ENCODE measurements at places on chromosomes 5 and 9.

DNA sequence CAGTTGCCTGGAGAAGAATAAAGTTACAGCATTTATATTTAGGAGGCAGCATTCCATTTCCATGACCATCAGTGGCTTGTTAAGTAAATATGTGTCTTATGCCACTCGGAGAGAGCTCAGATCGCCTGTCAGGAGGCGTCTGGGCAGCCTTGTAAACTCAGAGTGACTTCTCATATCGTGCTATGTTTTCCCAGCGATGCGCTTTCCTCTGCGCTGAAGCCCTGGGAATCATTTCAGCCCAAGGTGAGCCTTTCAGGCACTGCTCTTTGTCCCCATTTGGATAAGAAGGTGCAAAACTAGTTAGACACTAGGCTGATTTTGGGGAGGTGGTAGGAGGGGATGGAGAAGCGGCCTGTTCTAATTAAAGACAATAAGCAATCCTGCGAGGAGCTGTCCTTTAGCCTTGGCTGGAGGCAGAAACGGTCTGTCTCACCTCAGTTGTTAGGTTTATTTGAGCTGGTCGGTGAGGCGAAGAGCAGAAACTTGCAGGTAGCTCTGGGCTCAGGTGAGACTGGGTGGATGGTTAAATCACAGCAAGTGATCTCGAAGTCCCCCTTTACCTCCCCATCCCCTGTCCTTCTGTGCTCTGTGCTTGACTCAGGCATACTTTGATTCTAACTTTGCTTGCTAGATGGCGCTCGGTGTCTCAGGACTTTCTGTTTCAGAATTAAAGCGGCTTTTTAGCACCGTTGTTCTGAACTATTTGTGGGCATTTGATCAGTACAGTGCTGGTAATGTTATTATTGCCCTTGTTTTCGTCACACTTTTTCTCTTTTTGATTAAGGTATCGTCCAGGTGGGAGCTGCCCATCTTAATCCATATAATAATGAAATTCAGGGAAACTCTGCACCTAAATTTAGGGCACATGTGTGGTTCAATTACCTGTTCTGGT lies 24.6 kb downstream of the NR2F1 start:
- no peak for DNase-seq

DNA sequence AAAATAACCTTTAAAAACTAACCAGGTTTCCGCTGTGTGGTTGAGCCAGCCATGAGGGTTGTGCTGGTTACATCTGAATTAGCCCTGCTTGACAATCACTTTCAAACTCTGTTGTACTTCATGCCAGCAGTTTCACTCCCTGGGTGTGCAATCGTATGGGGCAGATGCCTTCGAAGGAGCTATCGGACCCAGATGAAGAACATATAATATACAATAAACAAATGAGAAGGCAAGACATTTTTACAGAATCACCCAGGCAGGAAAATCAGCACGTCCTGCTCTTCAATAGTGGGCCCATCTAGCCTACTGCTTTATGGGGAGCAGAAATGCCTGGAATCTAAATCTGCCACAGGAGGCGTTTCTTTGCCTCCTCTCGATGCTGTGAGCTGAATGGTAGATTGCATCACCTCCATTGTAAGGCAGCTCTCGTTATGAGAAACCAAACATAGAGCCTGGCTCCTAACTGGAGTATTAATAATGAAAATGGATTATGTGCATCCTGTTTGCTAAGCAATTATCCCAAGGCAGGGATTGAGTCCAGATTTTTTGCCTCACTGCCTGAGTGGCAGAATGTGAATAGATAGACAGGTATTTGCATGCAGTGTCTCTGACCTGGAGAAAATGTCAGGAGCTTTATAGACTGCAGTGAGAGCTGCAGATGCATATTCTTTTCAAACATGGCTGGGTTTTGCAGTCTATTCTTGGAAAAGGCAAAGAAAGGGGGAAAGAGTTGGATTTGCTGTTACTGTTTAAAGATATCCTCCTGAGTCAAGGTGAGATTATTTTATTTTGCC lies 143.3 kb upstream of the SMARCA2 start:
- DNase-seq = no peak

DNA sequence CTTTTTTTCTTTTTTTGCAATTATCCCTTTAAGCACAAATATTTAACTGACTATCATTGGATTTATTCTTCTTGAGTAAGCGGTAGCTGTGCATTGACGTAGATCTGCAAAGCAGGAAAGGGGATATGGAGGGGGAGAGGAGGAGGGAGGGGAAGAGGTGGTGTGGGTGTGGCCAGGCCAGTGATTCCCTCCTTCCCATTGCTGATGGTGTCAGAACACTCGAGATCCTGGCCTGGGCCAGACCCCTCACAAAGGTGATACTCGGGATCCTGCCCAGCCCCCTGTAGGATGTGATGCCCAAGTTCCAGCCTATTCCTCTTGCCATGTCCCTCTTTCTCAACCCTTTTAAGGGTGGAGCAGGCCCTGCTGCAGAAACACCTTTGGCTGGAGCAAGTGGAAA lies 9.9 kb downstream of the SLC36A3 start:
- no peak for DNase-seq

DNA sequence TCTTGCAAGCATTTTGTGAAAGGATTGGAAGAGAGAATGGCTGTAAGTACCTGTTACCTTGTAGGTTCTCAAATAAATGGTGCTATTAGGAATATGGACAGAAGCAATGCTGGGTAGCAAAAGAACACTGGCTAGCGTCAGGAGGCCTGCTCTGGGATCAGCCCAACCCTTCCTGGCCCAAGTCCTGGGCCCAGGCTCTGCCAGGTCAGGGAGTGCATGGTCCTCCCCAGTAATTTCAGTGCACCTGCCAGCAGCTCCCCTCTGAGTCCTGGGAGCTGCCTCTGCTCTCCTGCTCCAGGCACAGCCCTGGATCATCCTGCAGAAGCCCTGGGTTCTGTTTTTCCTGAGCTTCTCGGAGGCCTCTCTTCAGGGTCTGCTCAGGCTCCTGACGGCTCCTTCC lies 89.5 kb upstream of the ARAP3 start:
- no peak for DNase-seq

DNA sequence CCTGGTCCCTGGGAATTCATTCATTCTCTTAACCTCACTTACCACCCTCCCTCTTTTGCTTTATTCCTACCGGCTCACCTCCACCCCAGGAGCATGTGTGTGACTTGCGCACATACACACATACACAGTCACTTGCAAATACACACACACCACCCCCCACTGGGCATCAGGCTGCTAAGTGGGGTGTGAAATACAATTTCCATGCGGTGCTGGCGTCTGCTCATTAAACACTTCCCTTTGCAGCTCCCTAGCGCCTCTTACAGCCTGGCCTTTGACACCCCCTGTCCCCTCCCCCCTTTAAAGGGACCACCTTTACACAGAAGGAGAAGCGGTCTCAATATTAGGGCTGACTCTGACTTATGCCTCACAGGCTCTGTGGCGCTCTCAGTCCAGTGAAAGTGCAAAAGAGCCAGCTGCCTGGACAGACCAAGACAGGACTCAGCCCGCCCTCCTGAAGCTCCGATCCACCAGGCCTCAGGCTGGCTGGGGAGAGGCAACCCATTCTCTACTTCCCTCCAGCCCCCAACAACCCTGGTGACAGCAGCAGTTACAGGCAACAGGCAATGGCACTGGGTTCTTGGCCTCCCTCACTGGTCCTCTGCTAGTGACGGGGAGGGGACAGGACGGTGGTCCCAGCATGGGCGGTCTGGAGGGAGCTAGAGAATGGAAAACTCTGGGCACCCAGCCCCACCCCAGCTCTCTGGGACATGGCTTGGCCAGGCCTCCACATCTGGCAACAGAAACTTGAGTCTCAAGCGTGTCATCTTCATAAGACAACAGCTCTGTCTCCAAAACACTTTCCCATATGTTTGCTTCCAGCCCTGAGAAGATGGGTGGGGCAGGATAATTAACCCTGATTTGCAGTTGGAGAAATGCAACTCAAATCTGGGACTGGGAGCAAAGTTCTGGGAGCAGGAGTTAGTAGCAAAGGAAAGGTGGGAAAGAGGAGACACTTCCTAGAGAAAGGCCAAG lies 12.0 kb downstream of the ENHO start:
- no peak for DNase-seq

DNA sequence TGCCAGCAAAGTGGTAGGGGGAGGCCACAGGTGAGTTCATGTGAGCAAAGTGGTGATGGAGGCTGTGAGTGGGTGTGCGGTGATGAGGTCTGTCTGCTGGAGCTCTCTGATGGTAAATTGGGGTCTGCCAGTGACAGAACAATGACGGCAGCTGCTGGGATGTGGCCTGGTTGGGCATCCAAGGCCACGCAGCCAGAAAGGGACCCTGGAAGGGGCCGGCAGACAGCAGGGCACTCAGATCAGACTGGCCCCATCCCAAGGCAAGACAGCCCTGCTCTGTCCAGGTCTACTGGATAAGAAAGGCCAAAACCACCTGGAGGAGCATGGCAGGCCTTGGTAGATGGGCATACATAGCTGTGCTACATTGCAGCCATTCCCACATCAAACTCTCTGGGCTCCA lies 412.9 kb upstream of the RGMB start:
- no peak for DNase-seq

GRCh38 chr9:99752417-99753109 lies 69.1 kb upstream of the NR4A3 start:
- DNase-seq = no peak

GRCh38 chr5:119390404-119390803 lies 34.6 kb downstream of the TNFAIP8 start:
- DNase-seq = no peak

DNA sequence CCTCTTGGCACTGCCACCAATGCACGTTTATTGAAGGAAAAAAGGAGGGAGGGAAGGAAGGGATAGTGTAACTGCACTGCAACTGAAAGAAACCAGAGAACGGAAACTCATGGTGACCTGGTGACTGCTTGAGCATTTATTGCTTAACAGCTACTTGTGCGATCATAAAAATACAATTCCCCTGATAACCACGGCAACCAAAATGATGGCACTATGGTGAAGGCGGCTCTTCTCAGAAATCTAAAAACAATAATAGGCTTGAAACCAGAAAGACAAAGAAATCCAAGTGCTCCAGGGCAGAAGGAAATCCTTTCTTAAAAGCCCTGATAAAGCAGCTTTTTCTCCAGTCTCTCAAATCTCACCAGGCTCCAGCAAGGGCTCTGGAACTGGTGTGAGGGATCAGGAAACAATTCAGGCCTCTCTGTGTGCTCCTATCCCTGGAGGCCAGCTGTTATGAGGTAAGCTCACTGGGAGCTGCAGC lies 1.9 kb downstream of the FBXO10 start:
- DNase-seq = no peak

DNA sequence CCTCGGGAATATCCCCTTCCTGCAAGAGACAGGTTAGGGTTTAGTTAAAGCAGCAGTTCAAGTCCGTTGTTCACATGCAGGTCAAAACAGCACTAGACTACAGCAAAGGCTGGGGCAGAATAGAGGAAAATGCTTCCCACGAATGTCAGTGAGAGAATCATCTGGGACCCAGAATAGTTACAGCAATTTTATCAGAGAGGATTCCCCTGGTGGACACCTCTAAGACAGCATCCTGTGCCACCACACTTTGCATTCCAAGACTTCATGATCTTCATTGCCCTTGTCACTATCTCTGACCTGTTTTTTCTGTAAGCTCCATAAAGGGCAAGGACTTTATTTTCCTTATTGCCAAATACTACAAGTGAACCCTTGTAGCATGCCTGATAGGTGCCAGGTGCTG lies 12.9 kb downstream of the GRXCR2 start:
- no peak for DNase-seq

DNA sequence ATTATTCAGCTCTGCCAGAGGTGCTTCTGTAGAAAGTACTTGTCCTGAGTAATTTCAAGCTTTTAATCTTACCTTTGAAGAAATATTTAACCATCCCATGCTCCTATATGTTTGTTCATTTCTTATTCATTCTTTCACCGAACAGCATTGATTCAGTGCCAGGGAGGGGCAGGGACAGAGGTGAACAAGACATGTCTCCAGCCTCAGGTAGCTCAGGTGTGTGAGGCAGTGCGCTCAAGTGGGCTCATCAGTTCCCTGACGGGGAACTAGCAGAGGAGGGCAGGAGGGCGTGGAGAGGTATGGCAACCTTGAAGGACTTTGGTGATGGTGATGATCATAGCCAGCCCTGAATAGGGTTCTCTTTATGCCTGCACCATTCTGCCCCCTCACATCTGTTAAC lies 25.9 kb downstream of the ERGIC1 start:
- DNase-seq = no peak

DNA sequence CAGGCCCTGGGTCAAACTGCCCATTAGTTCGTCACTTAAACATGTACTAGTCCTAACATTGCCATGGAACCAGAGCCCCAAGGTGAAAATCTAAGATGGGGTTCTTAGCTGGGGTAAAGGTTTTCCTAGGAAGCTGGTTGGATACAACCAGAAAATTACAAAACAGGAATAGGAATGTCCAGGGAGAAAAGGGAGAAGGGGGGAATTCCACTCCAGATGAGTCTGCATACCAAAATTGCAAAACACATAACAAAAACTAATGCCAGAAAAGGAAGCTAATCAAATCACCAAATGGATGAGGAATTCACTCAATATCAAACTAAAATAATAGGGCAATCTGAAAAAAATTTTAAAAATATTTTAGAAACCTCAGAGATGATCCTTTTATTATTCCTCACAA lies 396.2 kb downstream of the EFNA5 start:
- no peak for DNase-seq

DNA sequence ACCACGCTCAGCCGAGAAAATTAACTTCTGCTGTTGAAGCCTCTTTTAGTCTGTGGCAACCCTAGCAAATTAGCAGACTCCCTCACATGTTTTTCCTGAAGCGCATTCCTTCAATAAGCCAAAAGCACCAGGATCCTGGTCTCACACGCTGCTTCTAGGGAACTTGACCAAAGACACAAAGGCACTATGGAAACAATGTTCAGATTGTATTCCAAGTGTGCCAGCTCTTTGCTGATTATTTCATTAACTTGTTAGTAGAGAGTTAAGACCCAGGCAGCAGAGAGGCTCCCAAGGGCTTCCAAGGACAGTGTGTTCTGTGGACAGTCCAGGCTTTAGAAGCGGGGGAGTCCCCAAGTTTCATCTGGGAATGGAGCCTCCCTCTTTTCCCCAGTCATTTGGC lies 94.4 kb upstream of the BASP1 start:
- no peak for DNase-seq

DNA sequence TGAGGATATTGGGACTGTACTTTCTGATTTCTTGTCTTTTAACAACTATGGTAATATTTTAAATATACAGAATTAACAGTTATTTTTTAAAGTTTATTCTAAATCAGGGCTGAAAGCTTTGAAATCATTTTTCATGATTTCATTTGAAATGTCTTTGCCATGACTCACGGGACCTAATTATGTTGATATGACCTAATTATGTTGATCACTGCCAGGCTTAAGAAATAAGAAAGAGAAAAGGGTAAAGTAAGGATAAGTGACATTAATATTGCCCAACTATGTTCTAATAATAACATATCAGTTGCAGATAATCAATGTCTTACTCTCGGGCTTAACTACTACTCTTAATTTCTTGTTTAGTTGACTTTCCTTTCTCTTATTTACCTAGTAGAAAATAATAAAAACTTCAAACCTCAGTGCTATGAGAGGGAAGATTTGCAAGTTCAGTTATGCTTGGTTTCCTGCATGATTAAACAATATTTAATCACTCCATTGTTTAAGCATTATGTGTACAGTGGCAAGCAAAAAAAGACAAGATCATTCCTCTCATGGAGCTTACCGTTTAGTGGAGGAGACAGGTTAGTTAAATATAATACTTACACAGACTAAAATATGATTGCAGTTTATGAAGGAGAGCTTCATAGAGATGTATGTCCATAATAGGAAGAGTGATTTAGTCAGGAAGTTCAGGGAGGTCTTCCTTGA lies 67.0 kb upstream of the EIF4EBP3 start:
- DNase-seq = no peak
